ENCODE measurements at places on chromosomes 5 and 9. TPM values are rescaled to one million over a fixed set of nuclear protein-coding genes. Genes with fewer than 3 reads are reported as not detected.

DNA sequence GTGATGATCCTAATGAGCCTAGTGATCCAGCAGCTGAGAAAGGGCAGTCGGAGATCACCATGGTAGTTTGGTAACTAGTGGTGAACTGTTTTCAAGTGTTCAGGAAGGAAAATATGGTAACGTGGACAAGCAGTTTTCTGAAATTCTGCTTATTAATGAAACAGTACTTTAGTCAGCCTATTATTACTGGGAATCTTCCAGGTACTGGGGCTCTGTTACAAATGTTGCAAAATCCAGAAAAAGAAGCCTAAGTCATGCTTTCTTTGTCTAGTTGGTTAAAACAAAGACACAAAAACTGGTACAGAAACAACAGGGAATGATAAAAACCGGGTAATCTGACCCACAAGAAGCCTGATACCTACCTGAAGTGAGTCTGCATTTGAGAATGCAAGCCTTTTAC lies 18.2 kb downstream of the TTC23L start:
- no peak for DNase-seq

DNA sequence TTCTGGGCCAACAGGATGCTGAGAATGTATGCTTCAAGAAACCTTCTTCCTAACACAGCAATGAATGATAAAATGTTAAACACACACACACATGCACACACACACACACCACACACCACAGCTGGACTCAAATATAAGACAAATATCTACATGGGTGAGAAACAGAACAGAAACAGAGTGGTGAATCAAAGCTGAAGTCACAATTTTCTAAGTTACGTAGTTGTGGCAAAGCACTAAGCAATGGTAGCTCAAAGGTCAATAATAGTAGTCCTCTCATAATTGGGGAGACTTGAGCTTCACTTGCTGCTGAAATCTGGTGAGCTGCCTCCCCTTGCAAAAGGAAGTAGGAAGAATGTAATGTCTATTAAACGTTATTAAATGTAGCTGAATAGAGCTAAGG lies 33.7 kb upstream of the ITGA1 start:
- DNase-seq, result no peak

GRCh38 chr9:77785341-77785740 lies 137.2 kb upstream of the GNA14 start:
- DNase-seq, result no peak

GRCh38 chr5:56908942-56909293 lies 478 bp upstream of the SETD9 start:
- no peak for DNase-seq

ANKRD18A gene
- total RNA-seq, result 6.9 TPM

ZNF189 gene
- total RNA-seq, result 56.5 TPM

ARHGEF39 gene
- 0.94 TPM for total RNA-seq

DNA sequence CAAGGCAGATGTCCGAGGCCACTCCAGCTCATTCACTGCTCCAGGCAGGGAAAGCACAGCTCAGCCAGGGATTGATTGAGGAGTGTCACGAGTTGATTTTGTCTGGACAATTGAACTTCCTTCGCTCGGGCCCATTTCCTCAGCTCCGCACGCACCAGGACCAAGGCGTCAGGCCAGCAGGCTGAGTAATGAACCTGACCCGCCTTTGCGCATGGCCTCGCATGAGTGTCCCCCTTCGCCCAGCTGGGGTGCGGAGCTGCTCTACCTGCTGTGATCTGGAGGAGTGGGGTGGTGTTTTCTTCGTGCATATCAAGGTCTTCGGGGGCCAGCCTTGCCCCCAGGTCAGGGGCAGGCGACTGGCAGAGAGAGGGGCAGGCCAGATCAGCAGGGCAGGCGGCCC lies 44.0 kb downstream of the VAV2 start:
- DNase-seq, result no peak

MED22 gene
- 17.9 TPM for total RNA-seq

MTMR12 gene
- total RNA-seq, result 23.2 TPM

GRCh38 chr5:140588311-140589070 lies 23.9 kb downstream of the SLC35A4 start:
- no peak for DNase-seq

GRCh38 chr5:175060257-175060656 lies 335.9 kb downstream of the MSX2 start:
- DNase-seq, result no peak

DNA sequence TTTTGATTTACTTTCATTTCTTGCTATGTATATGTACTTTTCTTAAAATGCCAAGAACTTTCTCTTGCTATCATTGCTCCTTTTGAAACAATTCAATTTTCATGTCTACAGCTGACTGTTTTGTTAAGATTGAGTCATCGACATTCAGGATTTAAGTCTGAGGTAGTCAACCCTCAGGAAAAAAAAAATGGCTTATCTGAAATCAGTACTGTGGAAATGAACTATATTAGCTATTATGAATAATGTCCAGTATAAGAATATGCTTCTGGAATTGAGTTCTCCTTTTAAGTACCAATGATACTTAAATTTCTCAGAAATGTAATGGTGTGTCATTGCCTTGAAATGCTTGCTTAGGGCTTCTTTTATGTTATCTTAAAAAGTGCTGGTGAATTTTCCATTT lies 37.9 kb downstream of the TNFAIP8 start:
- no peak for DNase-seq

DNA sequence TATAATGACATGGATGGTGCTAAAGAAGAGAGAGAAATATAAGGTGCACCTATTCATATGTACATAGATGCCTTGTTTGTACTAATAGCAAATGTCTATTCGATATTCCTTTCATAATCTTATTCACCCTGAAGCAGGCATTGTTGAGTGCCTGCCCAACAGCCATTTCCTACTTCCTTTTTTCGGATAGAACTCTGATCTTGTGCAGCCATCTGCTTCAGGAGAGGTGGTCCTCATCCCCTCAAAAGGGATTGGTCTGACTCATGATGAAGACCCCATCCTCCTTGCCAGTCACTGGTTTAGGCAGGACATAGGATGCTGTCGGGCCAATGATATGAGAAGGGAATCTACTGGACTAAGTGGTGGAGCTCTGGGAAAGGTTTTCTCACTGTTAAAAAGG lies 8.4 kb upstream of the RANBP3L start:
- DNase-seq, result no peak

PGM5 gene
- 5.6 TPM for total RNA-seq

SLC25A2 gene
- not detected for total RNA-seq

GRCh38 chr5:139820130-139820529 lies 24.5 kb downstream of the PSD2 start:
- no peak for DNase-seq

- no peak for DNase-seq
Measured at GRCh38 chr9:102986425-102986824, 8.7 kb upstream of the CYLC2 start.

GPR21 gene
- 13.3 TPM for total RNA-seq

- no peak for DNase-seq
Measured at GRCh38 chr9:120212153-120212852, 367.7 kb downstream of the CDK5RAP2 start.

PCDHB11 gene
- 10.5 TPM for total RNA-seq

DNA sequence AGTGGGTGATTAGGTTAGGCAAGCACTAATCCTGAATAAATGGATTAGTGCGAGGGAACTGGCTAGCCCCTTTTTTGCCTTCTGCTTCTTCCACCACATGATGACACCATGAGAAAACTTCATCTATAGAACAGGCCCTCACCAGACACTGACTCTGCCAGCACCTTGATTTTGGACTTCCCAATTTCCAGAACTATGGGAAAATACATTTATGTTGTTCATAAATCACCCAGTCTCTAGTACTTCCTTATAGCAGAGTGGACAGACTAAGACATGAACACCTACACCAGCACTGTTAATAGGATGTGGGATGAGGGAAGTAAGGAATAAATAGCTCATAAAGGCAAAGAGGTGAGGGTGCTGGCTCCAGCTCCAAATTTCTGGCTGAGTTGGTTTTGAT lies 1.4 kb downstream of the ZNF622 start:
- DNase-seq, result no peak

GRCh38 chr5:142098931-142099330 lies 9.6 kb upstream of the NDFIP1 start:
- no peak for DNase-seq

CAVIN4 gene
- total RNA-seq, result 12.9 TPM

DNA sequence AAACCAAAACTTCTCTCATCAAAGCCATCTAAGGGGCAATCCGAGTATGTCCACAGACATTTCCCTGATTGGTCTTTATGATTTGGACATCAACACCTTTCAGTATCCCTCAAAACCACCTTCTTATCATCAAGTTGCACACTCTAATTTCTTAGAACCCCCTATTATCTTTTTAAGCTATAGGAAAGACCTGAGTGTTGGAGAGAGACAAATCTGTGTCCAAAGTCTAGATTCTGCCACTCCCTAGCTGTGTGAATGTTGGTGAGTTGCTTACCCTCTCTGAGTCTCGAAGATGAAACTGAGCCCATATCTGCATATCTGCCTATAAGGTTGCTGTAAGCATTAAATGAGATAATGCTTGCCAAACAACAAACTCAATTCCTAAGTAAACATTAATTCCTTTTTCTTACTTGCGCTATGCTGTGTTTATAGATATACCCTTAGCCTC lies 159.1 kb downstream of the DOCK8 start:
- no peak for DNase-seq

- DNase-seq, result no peak
Measured at GRCh38 chr9:95901506-95901905, 26.0 kb downstream of the ERCC6L2 start.

All from occipital lobe (tissue), 3 donors.